ENCODE measurements at places on chromosomes 4 and X. TPM values are rescaled to one million over a fixed set of nuclear protein-coding genes. Genes with fewer than 3 reads are reported as not detected.

Gene WWC2
- total RNA-seq, result 24.5 TPM

Gene RGN
- 0.34 TPM for total RNA-seq

Gene TSPAN6
- total RNA-seq, result 127 TPM

Gene TLR3
- total RNA-seq, result 0.60 TPM

Gene SATL1
- total RNA-seq, result not detected

Gene MAGED4
- total RNA-seq, result 30.3 TPM

Gene AFM
- not detected for total RNA-seq

Gene PRDM8
- total RNA-seq, result 2.7 TPM

Gene SLC9A6
- 20.2 TPM for total RNA-seq

Gene EREG
- total RNA-seq, result under 0.01 TPM

Gene USP26
- total RNA-seq, result not detected

Gene RRH
- total RNA-seq, result not detected

Gene ADH1A
- total RNA-seq, result not detected

Gene SPANXA2
- total RNA-seq, result not detected

Gene FGF16
- total RNA-seq, result not detected

Gene SOX3
- total RNA-seq, result not detected

Gene NR0B1
- total RNA-seq, result not detected

Gene HSD17B13
- 0.09 TPM for total RNA-seq

Gene FGFBP2
- not detected for total RNA-seq

Gene SPON2
- total RNA-seq, result 0.34 TPM

Gene TCP11X2
- not detected for total RNA-seq

Gene HMGN5
- 0.60 TPM for total RNA-seq

Gene MAGEA8
- not detected for total RNA-seq

Gene SULT1B1
- 2.1 TPM for total RNA-seq

Gene ADGRG4
- total RNA-seq, result not detected

Gene CXorf49B
- not detected for total RNA-seq

Gene ARMCX1
- total RNA-seq, result 75.8 TPM

Gene PF4V1
- not detected for total RNA-seq

Gene CCSER1
- 0.11 TPM for total RNA-seq

Gene FRAS1
- total RNA-seq, result 0.09 TPM

Gene SYTL4
- total RNA-seq, result 26.8 TPM

Gene IL2RG
- total RNA-seq, result not detected
